ENCODE measurements at places on chromosomes 5 and 9. TPM values are rescaled to one million over a fixed set of nuclear protein-coding genes. Genes with fewer than 3 reads are reported as not detected.

S1PR3 gene
- polyA plus RNA-seq: 47.1 TPM

CDHR2 gene
- 26.0 TPM for polyA plus RNA-seq

THBS4 gene
- polyA plus RNA-seq: 19.8 TPM

NAIP gene
- polyA plus RNA-seq: 17.3 TPM

TLE1 gene
- polyA plus RNA-seq: 77.5 TPM

SLC1A3 gene
- 2.0 TPM for polyA plus RNA-seq

ACOT12 gene
- 0.99 TPM for polyA plus RNA-seq

IRGM gene
- polyA plus RNA-seq: 0.43 TPM

GRCh38 chr5:25744908-25745307 is 1100.1 kb upstream of the CDH10 start:
- no peak for DNase-seq

DNA sequence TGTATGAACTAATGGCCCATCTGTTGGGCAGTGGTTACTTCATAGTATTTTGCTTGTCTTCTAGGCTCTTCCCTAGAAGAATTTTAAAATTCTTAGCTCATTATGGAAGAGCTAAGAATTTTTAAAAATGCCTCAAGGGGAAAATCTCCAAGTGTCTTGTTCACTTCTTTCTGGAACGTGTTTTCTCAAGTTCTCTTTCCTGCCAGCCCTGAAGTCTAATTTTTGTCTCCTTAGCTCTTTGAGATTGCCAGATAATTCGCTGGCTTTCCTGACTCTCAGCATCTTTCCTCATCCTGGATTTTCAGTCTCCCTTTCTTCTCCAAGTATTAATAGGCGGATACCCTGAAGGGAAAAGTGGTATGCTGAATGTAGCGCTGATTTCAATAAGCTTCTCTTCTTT is 395.4 kb downstream of the ARRDC3 start:
- DNase-seq: no peak

DNA sequence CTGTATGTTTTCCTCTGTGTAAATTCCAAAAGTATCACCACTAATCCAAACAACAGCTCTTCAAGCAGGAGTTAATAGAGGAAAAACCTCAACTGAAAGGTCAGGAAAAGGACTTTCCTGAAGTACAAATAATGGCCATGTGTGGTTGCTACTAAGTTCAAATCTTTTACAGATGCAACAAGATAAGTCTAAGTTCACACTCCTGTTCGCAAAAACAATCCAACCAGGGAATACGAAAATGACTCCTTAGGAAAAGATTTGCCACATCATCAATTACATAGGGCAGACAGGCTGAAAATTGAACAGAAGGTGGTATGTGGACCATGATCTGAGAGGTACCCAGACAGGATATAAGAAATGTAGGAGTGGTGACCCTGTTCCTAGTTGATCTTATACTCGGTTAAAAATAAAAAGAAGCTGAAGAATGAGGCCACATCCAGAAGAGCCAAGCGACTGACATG is 210.2 kb downstream of the TSSK1B start:
- DNase-seq: no peak

DNA sequence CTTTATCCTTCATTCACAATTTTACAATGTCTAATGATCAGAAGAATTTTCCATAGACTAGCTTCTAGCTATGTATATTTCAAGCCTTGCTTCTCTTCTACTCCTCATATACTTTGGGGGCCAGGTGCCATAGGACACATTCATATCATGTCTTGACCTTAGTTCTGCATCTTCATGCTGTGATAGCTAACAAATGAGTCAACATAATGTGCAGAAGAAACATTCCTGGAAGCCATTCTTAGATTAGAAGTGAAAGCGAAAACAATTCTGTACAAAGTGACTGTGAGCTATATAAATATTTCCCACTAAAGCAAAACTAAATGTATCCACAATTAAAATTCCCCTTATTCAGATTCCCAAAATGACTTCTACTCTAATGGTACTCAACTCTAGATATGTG is 320.2 kb upstream of the NREP start:
- no peak for DNase-seq

GRCh38 chr5:149941795-149942194 is 2.8 kb downstream of the PDE6A start:
- no peak for DNase-seq

- peak; percentile 67 for DNase-seq
Measured at GRCh38 chr5:59188419-59189225, 605.7 kb downstream of the RAB3C start.

DNA sequence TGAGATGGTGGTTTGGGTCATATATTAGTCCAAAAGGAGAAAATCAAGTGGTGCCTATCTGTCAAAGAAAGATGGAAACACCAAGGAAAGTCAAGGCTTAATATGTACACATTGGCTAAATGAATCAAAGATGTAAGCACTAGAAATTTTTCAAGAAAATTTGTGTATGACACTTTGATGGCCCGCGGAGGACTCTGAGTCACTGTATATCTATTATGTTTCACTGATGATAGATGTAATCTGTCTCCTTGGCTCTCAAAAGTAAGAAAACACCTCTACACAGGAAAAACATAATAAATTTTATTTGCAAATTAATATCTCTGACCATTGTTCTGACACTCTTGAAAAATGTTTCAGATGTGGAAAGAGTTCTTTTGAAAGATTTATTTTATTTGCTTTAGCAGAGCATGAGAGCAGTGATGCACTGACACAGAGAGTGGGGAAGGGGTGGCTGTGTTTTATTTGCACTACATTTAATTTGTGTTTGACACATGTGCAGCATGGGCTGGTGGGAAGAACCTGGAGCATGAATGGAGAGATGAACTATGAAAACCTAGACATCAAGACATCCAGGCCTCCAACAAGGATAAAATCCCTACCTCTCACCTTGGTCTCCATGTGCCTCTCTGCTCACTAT is 180.8 kb upstream of the GAS1 start:
- DNase-seq: no peak

- no peak for DNase-seq
Measured at GRCh38 chr9:35191105-35191504, 29.3 kb downstream of the UNC13B start.

DNA sequence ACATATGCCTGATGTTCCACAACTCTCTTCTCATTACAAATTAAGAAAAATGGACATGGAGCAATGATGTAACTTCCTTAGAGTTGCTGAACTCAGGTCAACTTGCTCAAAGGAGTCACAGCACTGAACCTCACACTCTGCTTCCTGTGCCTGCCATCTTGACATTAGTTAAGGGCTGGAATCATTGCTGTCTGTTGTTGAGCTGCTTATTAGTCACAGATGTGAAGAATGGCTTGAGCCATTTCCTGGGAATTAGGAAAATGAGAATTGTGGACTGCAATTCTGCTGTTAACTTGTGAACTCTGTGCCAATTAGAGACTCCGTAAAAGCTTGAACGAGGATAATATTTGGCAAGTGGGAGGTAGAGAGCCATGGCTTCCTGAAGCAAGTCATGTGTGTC is 212.0 kb downstream of the ADAMTS12 start:
- DNase-seq: no peak

- no peak for DNase-seq
Measured at GRCh38 chr5:159732220-159732619, 184.1 kb upstream of the ADRA1B start.

GRCh38 chr9:70412832-70413463 is 1.5 kb downstream of the KLF9 start:
- DNase-seq: peak; percentile 68

DNA sequence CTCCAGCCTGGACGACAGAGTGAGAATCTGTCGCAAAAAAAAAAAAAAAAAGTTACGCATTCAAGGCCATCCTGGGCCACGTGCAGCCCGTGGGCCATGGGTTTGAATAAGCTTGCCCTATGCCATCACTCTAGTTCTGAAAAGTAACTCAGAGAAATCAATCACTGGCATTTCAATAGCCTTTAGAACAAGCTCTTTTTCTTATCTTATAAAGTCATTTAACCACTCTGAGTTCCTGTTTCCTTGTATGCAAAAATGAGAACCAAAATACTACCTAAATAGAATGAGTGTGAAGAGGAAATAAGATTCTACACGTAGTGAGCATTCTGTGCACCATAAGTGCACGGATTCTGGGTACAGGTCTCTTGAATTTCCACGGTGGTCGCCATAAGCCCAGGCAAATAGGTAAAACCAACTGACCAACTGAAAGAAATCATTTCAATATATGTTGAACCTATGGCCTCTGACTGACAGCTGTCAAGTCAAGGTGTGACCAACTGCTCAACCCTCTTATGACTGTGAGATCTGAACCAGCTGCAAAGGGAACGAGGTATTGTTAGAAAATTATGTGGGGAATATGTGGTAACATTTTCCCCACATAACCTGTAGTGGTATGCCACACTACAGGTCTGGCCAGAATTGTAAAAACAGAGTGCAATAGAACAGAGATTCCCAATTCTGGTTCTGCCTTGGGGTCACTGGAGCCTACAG is 143.9 kb upstream of the LHFPL2 start:
- no peak for DNase-seq

DNA sequence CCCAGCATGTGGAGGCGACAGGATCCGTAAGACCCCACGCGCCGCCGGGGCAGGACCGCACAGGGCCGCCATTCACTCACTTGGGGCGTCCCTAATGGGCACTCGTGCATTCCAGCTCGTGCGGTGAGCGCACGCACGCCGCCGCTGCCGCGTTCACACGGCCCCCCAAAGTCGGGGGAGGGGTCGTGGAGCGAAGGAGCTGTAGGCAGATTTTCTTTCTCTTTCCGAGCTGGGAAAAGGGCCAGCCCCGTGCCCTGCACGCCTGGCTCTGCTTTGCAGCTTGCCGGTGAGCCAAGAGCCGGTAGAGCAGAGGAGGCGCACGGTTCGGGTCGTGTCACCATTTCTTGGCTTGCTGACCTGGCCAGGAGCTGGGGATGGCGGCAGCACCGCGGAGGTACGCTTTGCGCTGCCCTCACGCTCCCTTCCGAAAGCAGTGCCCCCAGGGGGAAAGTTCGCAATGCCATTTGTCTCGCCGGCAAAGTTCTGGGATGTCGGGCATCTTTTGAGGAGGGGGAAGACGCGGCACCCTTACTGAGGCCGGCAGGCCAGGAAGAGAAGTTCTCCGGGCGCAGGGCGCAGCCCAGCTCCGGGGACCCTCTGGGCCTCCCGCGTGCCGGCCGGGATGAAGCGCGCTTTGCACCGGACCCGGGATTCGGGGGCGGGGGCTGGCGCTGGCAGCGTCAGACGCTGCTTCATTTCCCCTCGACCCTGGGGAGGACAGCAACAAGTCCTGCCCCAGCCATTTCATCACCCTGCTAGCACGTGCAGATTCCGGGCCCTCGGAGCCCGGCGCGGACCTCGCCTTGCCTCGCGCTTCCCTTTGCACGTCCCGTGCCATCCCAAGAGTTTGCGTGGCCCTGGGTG is 898 bp downstream of the STC2 start:
- DNase-seq: no peak

DNA sequence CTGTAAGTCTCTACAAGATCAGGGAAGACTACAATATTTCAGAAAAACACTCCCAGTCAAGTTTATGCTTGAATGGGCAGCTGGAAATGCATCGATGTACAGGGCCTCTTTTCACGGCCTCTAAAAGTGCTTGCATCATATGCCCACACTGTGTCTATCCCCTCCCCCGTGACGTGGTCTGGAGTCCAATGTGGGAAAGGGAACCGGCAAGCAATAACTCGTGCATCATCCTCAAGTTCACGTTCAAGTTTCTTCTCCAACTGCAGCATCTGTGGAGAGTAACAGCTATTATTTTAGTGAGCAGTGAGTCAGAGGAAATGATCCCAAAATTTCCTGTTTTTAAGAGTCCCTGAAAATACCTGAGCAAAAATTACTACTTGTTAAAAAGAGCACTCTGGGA is 22.3 kb downstream of the ATPSCKMT start:
- no peak for DNase-seq

All from renal pelvis (tissue), 12 donors.